Bladder microvascular endothelial cell (primary cell): ENCODE measurements at places on chromosomes 16 and 17. TPM values are rescaled to one million over a fixed set of nuclear protein-coding genes. Genes with fewer than 3 reads are reported as not detected.

The MAP3K3 gene
- 87.6 and 132 TPM in 2 replicates for total RNA-seq

The AANAT gene
- total RNA-seq = not detected in 2 replicates

The TP53TG3D gene
- total RNA-seq = not detected in 2 replicates

The KRTAP4-6 gene
- total RNA-seq = not detected in 2 replicates

The ARSG gene
- total RNA-seq = 0.97 and 3.8 TPM in 2 replicates

The ANKRD13B gene
- total RNA-seq = 3.1 and 9.1 TPM in 2 replicates

The NLK gene
- total RNA-seq = 34.2 and 51.0 TPM in 2 replicates

The IGSF6 gene
- total RNA-seq = not detected in 2 replicates

The MIS12 gene
- 12.6 and 16.7 TPM in 2 replicates for total RNA-seq

The EVPL gene
- total RNA-seq = under 0.01 TPM in 1 of 2 replicates, not detected in the other

The LRRC37A gene
- 0.81 and 1.6 TPM in 2 replicates for total RNA-seq

The NUP88 gene
- total RNA-seq = 90.3 and 102 TPM in 2 replicates

The PVALEF gene
- not detected in 2 replicates for total RNA-seq

The ARHGAP23 gene
- total RNA-seq = 33.4 and 86.3 TPM in 2 replicates

The USP7 gene
- total RNA-seq = 42.9 and 75.0 TPM in 2 replicates

The KRTAP4-3 gene
- total RNA-seq = not detected in 2 replicates

The TMIGD1 gene
- not detected in 2 replicates for total RNA-seq

The AATK gene
- total RNA-seq = 1.8 and 7.8 TPM in 2 replicates

The TNP2 gene
- total RNA-seq = not detected in 2 replicates

The TMC6 gene
- total RNA-seq = 40.0 and 49.0 TPM in 2 replicates

The DPEP2 gene
- total RNA-seq = 0.16 and 1.4 TPM in 2 replicates

The KRTAP4-4 gene
- not detected in 2 replicates for total RNA-seq

The TMEM204 gene
- total RNA-seq = 57.5 and 67.7 TPM in 2 replicates

The SMIM36 gene
- total RNA-seq = not detected in 2 replicates

The KRTAP2-4 gene
- not detected in 2 replicates for total RNA-seq

The SRR gene
- 11.5 and 11.7 TPM in 2 replicates for total RNA-seq

The ALOX15B gene
- not detected in 2 replicates for total RNA-seq

The NUPR1 gene
- total RNA-seq = 5.7 and 8.4 TPM in 2 replicates

The IRF8 gene
- 0.32 and 23.8 TPM in 2 replicates for total RNA-seq

The NDRG4 gene
- total RNA-seq = 14.1 and 238 TPM in 2 replicates

The DNASE1 gene
- total RNA-seq = 9.6 and 28.1 TPM in 2 replicates

The RND2 gene
- total RNA-seq = 0.16 and 0.19 TPM in 2 replicates

The POLR2A gene
- total RNA-seq = 76.9 and 161 TPM in 2 replicates
